ENCODE measurements at places on chromosomes 11 and 22.
A peak's percentile ranks its signal among the peaks of the same experiment; 100 is the strongest.

GRCh38 chr22:45639747-45640102 is 31.9 kb upstream of the ATXN10 start:
- no peak for DNase-seq

DNA sequence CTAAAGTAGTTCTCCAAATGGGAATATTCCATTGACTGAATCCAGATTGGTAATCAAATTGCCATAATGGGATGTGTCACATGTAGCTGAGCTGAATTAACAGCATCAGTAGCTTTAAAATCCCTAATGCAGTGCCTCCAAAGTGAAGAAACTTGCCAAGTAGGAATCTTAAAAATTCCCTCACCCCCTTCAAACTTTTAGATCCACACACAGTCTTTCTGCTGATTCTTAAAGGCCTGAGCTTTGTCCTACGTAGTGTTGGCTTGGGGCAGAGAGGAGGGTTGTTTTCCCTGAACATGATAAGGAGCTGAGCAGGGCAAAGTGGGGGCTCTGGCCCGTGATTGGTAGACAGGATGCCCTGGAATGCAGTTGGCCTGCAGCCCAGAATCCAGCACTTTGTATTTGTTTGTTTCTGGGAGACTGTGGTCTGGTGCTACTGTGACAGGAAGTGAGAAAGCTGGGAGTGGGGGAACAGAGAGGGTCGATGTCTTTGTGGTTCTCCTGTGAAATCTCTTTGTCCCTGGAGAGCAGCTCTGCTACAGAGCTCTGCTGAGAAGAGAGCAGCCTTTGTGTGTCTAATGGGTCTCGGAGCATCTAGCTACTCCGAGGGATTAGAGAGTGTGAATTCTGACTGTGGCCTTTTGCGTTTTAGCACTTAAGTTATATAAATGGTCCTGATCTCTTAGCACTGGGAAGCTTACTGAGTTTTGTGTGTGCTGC is 16.9 kb downstream of the CTNND1 start:
- DNase-seq: peak; percentile 99

DNA sequence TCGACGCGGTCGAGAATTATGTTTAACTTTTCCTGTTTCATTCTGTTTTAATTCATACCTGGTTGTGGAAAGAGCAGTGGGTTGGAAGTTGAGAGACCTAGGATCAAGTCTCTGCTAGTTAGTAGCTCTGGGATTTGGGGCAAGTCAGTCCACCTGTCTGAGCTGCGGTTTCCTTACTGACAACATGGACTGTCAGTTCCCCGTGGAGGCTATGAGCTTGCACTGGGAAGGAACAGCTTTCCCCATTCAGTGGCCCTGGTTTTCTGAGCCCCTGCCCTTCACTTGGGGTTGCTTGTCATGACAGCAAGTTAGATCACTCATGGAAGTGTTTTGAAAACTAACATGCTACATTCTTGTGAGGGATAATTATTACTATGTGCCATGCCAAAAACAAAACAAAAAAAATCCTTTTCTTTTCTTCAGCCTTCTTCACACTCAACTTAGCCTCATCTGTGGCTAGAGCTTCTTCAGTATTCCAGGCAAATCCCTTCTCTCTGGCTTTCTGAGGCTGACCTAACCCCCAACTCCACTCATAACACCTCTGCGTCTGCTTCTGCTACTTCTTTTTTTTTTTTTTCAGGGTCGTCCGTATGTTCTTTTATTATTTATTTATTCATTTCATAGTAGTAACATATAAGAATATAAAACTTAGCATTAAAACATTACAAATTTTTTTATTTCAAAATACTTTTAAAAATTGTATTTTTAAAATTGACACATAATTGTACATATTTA is 43.0 kb upstream of the ZBED5 start:
- peak; percentile 66 for DNase-seq

DNA sequence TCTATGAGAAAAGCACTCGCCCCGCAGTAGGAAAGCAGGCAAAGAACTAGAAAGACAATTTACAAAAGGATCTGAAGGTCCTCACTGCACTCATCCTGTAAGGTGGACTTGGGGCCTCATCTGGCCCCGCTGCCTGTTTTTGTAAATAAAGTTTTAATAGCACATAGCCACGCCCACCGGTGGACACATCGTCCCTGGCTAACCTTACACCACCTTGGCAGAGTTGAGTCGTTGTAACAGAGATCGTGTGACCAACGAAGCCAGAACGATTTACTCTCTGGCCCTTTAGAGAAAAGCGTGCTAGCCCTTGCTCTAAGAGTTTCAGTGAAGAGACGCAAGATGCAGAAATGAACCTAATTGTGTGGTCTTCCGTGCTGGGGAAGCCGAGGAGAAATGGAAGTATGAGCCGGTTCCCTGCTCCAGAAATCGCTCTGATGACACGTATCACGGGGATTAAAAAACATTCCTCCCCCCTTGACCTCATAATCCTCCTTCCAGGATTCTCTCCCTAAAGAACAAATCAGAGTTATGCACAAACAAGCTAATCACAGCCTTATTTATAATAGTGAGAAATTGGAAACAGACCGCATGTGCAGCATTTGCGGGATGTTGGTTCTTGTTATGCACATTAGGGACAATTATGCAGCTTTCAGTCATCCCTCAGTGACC is 80.1 kb downstream of the CDKN1C start:
- DNase-seq: peak; percentile 37

DNA sequence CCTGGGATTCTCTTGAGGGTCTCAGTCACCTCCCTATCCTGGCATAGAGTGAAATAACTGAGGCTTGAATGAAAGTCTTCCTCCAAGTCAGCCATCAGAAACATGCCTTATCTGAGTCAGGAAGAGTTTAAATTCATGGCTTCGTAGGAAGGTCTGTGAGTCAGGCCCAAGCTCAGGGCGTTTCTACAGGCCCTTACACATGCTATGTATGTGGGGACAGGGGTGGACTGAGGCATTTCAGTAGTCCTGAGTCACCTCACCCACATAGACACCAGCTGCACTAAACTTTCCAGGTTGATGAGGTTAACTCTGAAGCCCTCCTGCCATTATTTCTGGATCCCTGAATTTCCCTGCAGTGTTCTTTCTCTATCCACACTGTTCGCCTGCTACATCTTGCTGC is 134.6 kb upstream of the RCN1 start:
- DNase-seq: no peak

DNA sequence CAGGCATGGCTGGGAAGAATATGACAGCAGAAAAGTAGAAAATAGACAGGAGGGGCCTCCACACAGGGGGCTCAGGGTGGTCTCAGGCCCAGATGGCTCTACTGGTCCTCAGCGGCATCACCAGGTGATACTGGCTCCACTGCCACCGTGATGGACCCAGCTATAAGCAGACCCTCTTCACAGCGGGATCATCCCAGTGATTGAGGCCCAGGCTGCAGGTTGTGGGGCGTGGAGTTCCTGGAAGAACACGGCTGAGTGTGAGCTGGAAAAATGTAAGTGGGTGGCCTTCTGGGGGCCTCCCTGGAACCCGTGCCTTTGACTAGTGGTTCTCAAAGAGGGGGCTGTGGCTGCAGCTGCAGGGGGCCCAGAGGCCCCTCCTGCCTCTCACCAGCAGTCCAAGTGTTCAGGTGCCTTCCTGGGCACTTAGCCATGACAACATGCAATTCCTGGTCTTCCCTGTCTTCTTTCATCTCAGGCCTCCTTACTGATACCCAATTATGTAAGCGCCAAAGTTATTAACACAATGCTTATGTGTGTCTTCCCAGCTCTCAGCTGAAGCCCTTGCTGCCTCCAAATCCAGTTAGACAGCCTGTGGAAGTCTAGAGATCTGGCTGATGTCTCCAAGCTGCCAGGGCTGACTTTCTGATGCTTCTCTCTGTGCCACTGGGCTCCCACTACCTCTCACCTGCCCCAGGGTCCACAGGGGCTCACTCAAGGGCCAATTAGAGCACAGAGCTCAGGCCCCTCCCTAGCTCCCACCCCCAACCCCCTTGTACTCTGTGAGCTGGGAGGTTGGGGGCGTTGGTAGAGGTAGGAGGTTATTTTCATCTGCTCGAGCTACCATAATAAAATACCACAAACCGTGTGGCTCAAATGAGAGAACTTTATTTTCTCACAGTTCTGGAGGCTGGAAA is 110.1 kb upstream of the LMO1 start:
- no peak for DNase-seq

All from amniotic epithelial cell (primary cell).